Activated CD4-positive, CD25-positive, alpha-beta regulatory T cell (primary cell): ENCODE measurements at places on chromosomes 6 and 20.

GRCh38 chr6:55974688-55975087 is 99.3 kb upstream of the BMP5 start:
- DNase-seq = no peak

DNA sequence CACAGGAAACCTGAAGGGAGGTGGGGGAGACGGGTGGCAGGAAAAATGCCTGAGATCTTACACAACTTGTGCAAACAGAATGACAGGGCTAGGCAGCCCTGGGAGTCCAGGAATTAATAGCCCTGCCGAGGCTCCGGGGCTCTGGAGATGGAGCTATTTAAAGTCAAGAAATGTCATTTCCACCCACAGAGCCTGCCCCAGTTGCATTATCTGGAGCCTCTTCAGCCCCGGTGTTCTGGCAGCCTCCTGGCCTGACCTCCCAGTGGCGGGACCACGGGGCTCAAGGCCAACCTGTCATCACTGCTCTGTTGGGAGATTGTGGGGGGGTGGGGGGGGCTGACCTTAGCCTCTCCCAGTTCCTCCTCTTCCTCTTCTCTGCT is 28.5 kb upstream of the SCUBE3 start:
- no peak for DNase-seq

GRCh38 chr20:48190757-48191156 is 405.5 kb upstream of the SULF2 start:
- DNase-seq = no peak

DNA sequence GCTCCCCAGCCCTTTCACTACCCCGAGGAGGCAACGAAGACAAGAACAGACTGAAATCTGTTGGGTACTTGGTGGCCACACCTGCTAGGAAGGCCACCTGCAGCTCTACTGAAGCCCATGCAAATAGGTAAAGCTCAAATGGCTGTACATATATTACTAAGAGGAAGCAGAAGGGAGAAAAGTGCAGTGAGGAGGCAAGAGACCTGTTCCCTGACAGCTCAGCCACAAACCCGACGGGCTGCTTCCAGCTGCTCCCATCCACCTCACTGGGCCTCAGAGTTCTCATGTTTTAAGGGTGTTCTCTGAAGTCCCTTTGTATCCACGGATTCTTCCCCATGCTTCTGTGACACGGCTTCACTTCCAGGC is 24.6 kb downstream of the TRAM2 start:
- no peak for DNase-seq

DNA sequence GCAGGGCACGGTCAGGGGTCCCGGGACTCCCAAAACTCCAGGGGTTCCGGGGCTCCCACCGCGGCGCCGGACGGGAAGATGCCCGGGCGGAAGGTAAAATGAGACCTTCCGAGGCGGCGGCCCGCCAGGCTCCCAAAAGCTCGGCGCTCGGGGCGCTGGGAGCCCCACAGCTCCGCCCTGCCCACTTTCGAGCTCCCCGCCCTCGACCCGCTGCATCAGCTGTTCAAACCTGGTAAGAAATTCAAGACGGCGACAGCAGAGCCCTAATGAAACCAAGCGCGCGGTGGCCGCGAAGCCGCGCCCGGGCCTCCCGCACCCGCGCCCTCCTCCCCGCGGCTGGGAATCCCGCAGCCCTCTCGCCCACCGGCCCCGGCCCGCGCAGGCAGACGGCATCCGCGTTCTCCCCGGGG is 369 bp downstream of the SLC4A11 start:
- DNase-seq = no peak

- no peak for DNase-seq
These were observed 53.3 kb downstream of the ISM1 start for GRCh38 chr20:13274275-13274861.

DNA sequence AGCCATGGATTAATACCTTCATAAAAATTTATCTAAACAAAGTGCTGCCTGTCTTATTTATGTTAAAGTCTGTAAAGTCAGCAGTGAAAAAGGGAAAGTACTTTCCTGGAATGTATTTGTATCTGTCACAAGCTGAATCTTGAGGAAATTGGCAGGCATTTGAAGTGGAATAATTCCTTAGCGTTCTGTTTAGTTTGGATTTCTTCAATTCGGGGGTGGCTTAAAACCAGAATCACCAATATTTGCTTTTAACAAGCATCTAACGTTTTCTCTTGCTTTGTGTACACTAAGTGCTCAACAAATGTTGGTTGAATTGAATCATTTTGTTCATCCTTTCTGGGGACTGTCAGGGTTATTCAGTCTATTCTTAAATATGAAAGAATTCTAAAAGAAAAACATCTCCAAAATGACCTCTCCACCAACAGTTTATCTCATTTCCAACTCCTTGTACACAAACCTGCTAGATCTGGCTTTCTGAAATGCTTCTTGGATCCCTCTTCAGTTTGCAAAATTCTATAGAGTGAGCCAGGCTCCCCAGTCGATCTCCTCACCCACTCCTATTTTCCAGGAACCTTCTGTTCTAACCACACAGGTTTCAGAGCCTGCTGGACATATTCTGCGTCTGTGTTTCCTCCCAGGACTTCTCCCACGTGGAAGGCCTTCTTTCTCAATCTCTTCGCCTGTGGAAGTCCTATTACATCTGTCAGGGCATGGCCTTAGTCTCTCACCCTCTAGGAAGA is 2.0 kb upstream of the NPEPL1 start:
- DNase-seq = no peak

DNA sequence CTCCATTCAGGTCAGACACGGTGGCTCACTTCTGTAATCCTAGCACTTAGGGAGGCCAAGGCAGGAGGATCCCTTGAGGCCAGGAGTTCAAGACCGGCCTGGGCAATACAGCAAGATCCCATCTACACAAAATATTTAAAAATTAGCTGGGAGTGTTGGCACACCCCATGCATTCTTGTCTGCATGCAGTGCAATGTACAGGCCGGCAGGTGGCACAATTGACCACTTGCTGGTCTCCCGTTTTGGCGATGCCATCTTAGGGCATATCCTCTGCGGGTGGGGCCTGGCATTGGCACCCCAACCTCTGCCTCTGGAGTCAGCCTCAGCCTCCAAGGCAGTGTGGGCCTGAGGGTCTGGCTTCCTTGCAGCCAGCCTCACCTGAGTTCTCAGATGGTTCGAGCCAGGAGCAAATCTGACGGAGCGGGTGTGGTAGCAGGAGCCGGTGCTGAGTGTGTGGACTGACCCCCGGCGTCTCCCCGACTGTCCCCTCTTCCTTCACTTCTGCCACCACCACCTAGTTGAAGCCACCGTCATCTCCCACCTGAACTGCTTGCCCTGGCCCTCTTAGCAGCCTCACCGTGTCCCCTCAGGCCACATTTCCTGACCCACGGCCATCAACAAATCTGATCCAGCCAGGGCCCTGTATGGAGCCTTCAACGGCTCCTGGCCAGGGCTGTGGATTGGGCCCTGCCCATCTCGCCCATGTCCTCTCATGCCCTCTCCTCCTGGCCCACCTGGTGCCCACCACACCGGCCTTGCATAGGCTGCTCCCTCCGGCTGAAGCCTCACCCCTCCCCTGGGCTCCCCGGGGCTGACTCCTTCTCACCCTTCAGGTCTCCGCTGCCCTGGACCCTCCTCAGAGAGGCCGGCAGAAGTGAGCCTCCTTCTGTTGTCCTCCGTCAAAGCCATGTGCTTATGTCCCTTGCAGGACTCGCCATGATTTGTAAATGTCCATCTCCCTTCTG is 44.0 kb downstream of the EFCAB8 start:
- peak; percentile 38 for DNase-seq

DNA sequence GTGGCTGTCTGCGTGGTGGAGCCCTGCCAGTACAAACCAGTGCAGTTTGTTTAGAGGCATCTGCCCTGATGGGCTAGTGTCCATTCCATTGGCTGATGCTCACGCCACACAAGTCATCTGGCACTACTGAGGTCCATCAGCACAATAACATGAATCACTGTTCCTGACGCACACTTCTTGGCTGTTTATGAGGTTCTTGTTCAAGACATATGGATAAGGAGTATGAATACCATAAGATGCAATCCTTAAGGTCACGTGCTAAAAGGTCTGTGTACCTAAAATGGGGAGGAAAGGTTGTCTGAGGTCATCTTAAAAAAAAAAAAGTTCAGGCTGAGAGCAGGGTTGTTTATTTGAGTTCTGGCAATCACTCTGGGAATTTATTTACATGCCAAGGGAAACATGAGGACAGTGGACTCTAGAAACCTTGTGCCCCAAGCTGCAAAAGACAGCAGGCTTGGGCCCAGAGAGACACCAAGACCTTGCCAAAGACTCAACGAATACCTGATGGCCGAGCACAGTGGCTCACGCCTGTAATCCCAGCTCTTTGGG is 54.1 kb upstream of the SHLD1 start:
- DNase-seq = no peak

- DNase-seq = no peak
These were observed 206.8 kb downstream of the TINAG start for GRCh38 chr6:54515013-54515412.

DNA sequence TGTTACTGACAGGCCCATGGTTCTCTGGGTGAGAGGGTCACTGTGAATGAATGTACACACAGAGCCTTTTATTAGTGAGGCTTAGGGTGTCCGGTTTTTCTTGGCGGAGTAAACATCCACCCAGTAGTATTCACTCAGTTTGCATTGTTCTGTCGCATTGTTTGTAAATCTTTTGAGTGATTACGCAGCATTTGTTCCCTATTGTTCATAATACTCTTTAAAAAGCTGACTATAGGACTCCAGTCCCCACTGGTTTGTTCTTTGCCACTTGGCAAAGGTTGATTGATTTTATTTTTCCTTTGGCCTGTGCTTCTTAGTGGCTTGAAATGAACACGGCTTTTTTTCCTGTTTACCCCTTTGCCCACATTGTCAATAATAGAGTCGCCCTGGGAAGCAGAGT is 130.1 kb upstream of the ESR1 start:
- no peak for DNase-seq

DNA sequence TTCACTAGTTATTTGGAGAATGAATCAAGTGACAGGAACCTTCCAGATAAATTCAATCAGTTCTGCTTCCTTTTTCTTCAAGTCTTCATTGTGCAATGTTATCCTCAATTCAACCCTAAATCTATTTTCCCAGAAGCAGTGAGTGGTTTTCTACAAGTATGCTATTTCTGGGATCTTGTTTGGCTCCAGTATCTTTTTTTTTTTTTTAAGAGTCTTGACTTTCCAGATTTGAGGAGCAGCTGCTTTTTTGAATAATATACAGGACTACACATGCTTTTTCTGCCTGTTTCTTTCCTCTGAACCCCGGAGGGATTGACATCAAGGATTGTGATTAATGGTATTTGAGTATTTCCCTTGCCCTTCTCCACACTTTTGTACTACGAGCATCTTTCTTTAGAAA is 339.2 kb upstream of the JAG1 start:
- no peak for DNase-seq

DNA sequence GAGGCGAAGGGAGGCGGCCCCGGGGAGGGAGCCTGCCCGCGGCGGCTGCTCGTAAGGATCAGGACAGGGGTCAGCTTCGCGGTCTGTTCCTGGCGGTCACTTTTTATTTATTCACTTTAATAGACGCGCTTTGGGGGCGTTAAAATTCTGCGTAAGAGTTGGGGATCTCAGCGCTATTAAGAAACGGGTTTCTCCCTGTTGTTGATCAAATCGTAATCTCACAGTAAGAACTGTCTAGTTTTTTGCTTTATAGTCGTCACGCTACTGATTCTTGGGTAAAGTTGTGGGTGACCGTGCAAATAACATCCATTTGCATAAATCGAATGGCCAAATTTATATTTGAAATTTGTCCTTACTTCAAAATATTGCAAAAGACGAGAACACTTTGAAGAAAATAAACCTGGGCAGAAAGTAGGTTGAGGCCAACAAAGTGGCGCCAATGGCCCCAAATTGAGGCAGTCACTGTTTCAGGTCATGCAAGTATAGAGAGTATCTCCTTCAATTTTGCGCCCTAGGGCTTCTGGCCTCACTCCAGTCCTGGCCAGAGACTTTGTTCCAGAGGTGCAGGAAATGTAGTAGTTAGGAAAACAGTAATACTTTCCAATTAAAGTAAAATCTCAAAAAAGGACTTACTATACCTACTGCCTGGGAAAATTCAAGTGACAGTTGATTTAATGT is 963 bp upstream of the RMND1 start:
- DNase-seq = no peak

DNA sequence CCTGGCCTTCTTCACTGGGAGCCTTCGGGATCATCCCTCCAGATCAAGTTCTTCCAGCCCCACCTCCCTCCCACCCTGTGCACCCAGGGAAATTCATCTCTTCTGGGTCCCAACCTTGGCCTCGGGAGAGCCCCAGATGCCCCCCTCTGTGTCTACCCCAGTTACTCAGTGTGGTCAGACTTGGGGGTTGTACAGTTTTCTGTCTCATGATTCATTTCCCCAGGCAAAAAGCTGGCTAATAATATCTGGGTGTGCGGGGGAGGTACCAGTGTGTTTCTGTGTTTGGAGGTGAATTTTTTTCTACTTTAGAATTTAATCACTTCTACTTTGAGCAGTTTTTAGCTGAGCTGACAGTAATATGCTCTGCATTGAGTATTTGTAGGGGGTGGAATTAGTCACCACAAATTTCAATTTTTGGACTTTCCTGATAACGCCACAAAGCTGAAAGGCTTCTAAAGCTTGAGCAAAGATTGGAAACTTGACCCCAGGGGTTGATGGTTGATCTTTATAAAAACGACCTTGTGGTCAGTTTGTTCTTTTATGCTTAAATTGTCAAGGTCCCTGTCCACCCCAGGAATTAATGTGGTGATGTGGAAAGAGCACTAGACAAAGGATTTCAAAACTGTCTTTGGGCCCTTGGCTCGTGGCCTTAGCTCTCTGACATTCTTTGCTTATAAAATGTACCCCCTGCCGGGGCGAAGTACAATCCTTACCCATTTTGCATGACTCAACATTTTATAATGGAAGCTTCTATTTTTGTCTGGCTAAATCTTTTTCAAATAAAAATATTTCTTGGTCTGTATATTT is 284.7 kb upstream of the TAB2 start:
- DNase-seq = no peak

DNA sequence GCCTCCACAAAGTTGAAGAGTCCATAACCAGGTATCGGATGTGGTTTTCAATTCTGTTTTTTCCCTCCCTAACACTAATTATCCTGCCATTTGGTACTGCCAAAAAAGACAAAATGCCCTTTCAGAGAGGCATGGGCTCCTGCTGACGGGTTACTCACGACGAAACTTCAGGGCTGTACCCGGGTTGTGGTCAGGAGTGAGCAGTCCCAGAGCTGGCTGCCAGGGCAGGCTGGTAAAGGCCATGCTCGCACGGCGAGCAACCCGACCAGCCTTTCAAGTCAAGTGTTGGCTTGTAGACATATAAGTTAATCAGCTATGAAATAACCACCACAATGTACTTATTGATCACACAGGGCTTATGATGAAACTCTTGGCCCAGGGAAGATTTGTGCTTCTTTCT is 152.5 kb downstream of the FOXC1 start:
- DNase-seq = no peak

DNA sequence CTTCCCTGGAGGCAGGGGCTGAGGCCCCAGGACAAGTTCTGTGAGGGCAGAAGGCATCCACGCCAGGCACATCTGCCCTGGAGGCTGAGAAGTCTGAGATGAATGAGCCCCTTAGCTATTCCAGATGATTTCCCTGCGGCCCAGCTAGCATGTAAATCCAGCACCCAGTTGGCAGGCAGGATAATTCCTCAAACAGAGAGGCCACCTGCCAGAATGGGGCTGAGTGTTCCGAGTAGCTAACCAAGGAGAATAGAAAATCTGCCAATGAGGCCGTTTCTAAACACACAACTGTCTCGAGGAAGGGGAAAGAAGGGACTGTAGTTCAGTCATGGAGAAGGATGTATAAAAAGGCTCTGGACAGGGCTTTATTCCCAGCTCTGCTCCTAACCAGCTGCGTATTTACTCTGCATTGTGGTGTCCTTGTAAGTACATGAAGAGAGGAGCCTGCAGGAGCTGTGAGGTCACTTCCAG is 211.4 kb upstream of the CDYL start:
- DNase-seq = no peak
